ENCODE measurements at places on chromosomes 16 and 17.

DNA sequence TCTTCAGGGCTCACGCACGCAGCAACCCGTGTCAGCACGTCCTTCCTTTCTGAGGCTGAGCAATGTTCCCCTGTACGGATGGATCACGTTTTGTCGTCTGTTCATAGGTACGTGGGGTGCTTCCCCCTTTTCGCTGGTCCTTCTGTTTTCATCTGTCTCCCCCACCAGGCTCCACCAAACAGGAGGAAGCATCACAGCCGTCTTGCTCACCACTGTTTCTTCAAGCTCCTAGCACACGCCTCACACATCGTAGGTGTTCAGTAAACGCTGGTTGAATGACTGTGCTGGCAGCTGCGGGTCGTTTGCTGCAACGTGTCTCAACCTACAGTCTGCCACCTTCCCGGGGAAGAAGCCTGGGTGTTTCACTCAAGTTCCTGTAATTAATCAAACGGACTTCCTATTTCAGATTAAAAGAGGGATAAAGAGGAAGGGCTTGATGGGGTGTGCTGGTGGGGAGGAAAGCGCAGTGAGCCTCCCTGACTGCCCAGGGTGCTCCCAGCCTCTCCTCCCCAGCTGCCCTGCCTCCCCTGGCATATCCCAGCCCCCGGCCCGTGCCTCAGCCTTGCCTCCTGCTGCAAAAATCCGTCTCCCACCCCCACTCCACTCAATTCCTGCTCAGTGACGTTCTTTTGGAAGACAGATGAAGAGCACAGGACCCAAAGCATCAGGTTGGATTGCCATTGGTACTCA, 76.7 kb upstream of the DOC2B start:
- no peak for DNase-seq

GRCh38 chr17:38660097-38661025, 14.4 kb downstream of the EPOP start:
- peak; percentile 67 for DNase-seq

DNA sequence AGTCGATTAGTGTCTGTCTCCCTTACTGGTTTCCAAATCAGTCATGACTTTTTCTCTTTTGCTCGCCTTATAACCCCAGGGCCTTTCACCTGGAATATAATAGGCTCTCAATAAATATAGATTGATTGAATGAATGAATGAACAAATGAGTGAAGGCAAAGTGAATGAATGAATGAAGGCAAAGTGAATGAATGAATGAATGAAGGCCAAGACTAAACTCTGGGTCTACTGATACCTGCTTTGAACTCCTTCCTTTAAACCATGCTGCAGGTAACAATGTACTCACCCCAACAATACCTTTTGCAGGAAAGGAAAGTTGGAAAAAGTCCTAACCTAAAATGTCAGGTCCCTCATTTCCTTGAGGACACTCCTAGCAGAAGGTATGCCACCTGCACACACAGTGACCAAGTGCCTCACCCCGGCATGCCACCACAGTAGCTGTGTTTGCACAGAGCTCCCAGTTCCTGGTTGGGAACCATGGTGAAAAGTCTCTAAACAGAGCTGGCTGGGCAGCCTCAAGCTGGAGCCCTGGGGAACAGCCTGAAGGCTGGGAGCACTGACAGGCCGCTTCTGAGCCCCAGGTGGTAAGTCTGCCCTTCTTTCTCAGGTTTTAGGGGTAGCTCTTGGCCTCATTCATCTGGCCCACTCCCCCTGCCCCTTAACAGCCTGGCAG, 42.7 kb upstream of the ANKFN1 start:
- DNase-seq = no peak

DNA sequence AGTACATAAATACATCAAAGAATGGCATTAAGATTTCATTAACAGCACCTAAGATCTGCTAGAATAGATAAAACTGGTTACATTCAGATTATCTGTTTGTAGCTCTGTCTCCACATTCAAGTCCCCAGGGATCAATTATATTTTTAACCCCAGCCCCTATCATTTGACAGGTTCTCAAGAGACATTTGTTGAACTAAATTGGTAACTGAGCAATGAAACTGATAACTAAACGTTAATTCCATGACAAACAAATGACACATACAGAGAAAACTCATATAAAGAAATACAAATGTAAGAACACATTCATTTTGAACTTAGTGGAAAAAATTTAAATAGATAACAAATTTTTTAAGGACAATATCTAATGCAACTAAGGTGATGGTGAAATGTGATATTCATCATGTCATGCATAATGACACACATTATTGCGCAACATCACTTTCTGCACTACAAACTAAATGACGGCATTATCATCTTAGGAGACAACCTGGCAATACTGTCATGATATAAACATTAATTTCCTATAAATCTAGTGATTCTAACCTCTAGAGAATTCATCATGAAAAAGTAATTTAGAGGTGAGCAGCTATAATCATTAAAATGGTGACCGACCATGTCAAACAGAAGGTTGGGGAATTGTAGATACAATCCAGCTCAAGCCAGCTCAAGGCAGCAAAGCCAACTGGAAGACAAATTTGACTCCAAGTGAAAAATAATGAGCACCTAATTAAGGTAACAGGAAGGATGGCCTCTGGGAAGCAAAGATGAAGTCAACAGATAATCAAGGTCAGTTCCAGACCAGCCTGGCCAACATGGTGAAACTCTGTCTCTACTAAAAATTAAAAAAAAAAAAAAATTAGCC, 9.5 kb downstream of the ARHGAP17 start:
- DNase-seq = peak; percentile 46

GRCh38 chr17:9912121-9913099, 7.3 kb upstream of the RCVRN start:
- DNase-seq = no peak

GRCh38 chr16:65077181-65077580, 44.7 kb downstream of the CDH11 start:
- no peak for DNase-seq

All from suppressor macrophage (primary cell).